ENCODE measurements at places on chromosomes 1 and 21.

DNA sequence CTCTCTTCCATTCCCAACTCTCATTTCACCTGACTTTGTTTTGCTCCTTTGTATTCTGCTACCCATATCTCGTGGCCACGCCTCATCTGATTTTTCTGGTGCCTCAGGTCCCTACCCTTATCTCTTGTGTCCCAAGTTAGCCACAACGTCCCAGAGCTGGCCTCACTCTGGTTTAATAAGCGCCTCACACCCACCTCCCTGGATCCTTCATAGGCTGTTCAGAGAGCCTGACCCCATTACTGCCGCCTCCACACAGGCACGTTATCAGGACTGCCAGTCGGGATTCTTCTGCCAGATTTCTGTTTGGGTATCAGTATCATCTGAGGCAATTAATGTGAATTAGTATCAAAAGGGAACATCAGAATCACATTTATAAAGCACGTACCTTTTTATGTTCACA is 34.7 kb upstream of the TMEM125 start:
- DNase-seq, result no peak

- DNase-seq, result no peak
These were observed 102.7 kb downstream of the HMGB4 start for GRCh38 chr1:33966346-33967141.

GRCh38 chr1:217876896-217877295 is 245.8 kb downstream of the SPATA17 start:
- no peak for DNase-seq

DNA sequence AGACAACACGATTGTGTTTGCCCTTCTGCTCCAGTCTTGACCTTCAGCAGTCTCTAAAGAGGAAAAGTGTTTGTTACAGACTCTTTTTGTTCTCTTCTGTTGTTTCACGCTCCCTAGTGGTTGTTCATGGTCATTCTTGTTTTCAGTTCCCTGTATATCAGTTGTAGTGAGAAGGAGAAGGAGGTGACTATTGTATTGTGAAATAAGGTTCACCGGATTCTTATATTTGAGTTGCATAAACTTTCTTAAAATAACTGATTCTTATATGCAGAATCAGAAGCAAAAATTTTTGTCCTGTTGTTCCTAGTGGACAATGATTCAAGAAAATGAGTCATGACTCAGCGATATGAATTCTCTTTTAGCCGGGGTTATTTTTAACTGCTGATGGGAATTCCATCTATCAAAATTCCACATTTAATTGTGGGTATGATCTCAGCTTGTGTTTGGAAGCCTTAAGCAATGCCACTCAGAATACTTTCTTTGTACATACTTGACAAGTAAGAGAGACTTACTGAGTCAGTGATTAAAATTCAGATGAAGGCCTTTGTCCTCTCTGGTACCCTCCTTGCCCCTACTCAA is 152.2 kb downstream of the CLEC20A start:
- DNase-seq, result no peak

- DNase-seq, result no peak
These were observed 29.0 kb upstream of the CCDC190 start for GRCh38 chr1:162889989-162890388.

GRCh38 chr1:152386940-152387339 is 27.1 kb downstream of the CRNN start:
- DNase-seq, result no peak

DNA sequence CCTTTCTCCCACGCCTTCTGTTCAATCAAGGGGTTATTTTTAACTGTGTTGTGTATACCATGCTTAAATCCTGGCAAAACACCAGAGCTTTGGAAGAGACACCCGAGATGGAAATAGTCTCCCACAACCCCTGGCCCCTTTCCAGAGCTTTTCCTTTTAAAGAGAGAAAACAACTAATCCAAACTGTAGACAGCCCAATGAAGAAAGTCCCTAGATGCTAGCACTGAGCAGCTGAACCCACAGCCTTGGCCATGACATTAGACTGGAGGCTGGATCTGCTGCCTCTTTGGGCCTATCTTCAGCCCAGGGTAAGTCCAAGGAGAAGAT is 64.9 kb upstream of the ARTN start:
- peak; percentile 16 for DNase-seq

DNA sequence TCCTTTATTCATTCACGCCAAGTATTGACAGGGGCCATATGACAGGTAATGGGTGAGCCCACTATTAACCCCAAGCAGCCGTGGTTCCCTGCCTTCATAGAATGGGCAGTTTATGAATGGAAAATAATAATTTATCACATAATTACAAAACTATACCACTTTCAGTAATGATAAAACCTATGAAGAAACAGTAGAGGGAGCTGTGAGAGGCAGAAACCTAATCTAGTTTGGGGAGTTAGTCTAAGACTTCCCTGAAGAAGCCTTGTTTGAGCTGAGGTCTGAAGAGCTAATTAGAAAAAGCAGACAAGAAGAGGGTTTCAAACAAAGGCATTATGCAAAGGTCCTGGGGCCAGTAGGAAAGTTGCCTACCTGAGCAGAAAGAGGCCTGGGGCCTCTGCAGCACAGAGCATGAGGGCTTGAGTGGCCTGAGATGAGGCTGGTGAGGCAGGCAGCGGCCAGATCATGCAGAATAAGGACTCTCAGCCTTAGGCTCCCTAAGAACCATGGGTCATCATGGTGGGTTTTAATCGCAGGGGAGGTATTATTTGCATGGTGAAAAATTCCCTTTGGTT is 142.8 kb downstream of the ATG4C start:
- DNase-seq, result no peak

GRCh38 chr1:232998138-232998537 is 47.7 kb downstream of the NTPCR start:
- no peak for DNase-seq

DNA sequence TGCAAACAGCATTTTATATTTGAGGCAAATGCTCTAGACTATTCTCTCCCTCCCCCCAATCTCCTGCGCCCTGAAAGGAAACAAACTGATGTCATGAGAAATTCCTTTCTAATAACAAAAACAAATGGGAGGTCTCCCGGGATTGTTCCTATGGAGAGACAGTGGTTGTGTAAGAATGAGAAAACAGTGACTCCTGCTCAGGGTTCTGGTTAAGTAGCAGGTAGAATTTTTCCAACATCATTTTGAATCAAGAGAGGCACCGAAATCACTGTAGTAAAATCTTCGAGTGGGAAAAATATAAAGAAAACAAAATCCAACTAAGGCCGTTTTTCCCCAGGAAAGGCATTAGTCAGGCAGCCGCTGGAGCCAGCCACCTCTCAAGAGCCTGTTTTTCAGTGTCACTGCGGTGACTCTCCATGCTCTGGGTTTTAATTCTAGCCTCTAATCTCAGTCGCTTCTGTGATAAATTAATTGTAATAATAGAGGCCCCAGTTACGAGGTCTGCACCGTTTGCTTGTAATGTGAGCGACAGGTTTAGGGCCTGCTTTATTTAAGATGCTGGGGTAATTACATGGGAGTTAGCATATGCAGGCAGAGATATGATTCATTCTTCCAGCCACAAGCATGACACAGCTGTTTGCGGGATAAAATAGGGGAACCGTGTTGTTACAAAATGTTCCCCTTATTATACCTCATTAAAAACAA is 80.3 kb downstream of the RNF220 start:
- no peak for DNase-seq

GRCh38 chr1:193143285-193143684 is 21.5 kb downstream of the CDC73 start:
- DNase-seq, result no peak

DNA sequence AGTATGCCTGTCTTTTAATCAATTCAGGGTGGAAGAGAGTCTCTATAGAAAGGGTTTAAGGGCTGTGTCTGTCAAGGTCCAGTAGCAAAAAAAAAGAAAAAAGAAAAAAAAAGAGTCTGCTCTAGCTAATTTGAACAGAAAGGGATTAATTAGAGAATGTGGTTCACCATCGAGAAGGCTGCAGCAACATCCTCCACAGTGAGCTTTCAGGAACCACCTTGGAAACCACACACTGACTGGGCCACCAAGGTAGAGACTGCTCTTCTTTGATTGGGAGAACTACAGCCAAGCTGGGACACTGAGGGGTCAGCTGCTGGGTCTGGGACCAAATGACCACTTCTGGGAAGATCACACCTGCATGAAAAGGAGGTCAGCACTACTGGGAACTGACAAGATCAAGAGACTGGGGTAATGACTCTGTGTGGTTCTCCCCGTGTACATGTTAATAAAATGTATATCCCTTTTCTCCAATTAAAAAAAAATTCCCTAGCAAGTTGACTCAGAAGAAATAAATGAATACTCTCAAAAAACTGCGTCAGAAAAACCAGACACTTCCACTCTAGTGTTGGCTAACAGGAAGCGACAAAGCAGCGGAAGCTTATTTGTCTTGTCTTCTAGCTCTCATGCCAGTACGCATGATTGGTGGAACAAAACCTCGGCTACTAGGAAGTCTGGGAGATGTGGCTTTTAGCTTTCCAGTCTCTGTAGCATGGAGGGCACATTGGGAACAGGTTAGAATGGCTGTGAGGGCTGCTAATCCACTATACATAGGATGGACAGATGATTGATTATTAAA is 60.0 kb upstream of the IVNS1ABP start:
- DNase-seq, result no peak

DNA sequence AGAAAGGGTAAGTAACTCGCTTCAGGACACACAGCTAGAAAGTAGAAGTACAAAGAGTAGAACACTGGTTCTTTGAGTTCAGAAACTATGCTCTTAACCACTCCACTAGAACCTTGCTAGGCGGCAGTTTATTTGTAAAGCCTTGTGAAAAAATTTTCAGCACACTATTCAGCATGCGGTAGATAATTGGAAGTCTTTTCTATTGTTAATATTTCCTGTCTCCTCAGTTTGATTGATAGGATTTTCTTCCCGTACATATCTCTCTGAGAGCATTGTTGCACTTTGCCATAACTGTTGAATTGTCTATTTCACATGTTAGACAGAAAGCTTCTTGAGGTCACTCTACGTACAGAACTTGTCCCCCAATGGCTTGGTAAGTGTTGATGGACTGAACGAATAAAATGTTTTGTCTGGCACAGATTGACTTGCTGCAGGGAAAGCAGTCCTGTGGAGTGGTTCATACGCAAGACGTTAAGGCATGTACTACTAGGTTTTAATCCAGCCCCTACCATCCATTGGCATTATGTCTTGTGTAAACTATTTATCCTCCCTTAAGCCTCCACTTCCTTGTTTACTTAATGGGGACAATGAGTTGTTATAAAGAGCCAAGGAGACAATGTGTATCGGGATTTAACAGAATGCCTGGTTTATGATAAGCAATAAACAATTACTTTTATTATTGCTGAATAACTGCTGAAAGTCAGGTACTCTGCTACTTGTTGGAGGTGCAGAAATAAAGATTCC is 35.8 kb downstream of the C1orf21 start:
- DNase-seq, result no peak

DNA sequence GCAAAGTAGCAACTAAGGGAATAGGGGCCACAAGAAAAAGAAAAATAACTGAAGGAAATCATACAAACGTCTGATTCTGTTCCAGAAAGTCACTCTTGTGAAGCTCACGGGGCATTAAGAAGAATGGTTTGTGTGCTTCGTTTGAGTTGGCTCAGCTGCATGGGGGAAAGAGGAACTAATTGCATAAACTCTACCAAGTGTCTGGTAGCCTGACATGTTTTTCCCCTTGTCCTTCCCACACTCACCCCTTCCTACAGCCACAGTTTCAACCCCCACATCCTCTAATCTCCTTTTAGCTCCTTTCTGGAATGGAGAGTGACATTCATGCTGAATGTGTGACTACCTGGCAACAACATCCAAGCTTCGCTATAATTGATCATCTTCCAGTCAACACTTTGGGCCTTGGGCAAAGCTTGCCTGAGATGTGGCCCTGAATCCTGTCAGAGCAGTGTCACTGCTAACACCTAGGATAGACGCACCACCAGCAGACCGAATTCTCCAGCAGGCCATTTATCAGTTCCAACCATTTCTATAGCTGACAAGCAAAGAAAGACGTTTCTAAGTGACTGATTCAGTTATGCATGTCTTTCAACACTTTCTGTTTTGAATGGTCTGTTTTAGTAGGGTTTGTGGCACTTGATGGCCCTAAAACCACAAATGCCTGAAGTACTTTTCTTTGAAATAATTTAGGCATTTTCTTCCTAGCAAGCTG is 439.6 kb downstream of the TTLL7 start:
- no peak for DNase-seq

GRCh38 chr1:186578325-186579016 is 101.8 kb downstream of the PTGS2 start:
- no peak for DNase-seq

DNA sequence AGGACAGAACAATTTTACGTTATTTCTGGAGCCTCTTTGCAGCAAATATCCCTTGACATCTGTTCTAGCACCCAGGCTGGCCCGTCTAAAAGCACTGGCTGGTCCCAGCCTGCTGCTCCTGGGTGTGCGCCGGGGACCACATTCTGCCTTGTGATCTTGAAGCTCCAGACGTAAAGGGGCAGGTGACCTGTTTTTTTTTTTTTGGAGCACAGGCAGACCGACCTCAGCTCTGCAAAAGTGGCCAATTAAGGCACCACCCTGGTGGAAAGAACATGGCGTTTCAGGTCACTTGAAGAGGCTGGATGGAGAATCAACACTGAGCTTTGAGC is 13.8 kb upstream of the CAMTA1 start:
- DNase-seq, result no peak

DNA sequence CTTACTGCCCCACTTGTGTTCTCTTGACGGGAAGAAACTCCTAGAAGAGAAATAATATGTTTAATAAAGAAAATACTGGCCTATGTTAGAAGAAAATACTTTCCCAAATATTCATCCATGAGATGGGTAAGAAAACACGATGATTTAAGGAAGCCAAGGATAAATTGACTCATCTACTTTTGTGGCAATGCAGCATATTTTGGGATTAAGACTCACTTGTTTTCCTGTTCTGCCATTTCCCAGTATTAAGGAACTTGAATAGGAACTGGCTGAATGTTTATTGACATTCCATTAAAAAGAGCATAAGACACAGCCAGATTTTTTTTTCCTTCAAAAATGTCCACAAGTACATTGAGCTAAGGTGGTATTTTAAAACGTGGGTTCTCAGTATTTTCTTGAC is 10.9 kb upstream of the ADAMTS5 start:
- no peak for DNase-seq

DNA sequence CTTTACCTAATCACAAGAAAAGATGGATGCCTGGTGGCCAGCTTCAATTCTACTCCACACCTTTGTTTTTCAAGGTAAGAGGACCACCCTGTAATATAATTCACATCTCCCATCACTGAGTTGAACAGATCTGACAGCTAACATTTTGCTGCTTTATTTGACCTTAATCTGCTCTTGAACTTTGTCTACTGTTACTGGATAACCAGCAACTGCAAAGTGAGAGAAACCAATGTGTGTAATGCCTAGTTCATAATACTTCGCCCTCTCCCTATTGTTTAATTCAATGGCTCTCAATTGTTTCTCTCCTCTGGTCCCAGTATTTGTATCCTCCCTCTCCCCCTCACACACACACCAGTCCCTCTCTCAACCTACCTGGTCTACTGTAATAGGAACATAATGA is 214.4 kb downstream of the DAB1 start:
- DNase-seq, result no peak

All from right renal pelvis (tissue), 4 donors.